ENCODE measurements at places on chromosomes 2 and 18.
A peak's percentile ranks its signal among the peaks of the same experiment; 100 is the strongest.

DNA sequence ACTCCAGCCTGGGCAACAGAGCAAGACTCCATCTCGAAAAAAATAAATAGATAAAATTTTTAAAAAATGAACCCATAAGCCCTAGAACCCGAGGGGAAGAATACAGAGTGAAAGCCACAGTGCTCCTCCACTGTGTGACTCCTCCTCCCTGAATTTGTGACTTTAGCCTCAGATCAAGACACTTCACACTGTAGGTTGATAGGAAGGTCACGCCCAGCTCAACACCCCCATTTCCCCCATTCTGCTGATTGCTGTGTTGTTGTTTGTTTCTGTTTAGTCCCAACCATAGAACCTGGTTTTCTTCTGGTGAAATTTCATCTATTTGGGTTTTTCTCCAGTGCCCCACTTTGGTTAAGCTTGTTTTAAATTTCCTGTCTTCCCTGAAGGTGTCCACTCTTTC lies 102.2 kb downstream of the VIT start:
- DNase-seq = no peak

- no peak for DNase-seq
Observed at GRCh38 chr2:55062754-55063153, 12.5 kb upstream of the RTN4 start.

GRCh38 chr2:202373490-202373889 lies 2.6 kb upstream of the BMPR2 start:
- no peak for DNase-seq

DNA sequence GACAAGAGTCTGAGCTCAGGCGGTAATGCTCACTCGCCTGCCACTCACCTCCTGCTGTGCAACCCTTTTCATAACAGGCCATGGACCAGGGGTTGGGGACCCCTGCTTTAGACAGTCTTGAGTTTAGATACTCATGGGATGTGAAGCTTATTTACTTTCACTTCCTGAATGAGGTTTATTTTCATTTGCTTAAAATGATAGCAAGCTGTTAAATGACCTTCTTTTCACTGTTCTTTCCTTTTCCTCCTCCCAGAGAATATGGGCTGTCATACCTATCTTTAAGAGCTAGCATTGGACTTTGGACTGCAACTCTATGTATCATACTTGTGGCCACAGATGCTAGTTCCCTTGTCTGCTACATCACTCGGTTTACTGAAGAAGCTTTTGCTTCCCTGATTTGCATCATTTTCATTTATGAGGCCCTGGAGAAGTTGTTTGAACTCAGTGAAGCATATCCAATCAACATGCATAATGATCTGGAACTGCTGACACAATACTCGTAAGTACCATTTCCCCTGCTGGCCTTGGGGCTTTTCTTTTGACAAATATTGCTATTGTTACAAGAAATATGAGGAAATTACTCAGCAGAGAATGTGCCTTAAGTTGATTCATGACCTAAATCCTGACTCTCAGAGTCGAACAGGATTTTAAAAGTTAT lies 168.5 kb downstream of the DPP4 start:
- no peak for DNase-seq

- DNase-seq = no peak
Observed at GRCh38 chr2:64649626-64650025, 4.1 kb downstream of the SERTAD2 start.

DNA sequence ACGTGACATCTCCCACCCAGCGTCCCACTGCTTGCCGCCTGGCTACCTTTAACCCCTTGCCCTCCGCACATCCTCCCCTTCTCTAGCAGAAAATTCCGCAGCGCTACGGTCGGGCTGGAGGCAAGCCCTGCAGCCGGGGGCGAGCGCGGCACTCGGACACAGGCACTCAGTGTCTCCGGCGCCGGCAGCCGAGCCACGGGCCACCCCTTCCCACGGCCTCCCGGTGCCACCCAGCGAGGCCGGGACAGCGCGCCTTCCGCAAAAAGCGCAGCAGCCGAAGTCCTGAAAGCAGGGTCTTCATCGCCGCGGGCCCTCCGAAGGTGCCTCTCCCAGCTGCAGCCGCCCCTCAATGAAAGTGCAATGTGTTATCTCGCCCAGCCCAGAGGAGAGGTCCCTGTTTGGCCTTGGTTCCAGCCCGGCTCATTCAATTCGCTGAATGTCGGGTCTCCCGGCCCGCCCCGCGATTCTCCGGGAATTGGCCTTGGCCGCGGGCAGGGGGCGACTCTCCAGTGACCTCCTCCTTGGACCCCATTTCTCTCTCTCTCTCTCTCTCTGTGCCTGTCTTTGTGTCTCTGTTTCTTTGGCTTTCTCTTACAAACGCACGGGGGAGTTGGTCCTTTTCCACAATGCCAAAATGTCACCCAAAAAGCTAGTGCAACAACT lies 1.1 kb downstream of the DLGAP1 start:
- DNase-seq = peak; percentile 25

- no peak for DNase-seq
Observed at GRCh38 chr2:171702781-171703556, 15.7 kb downstream of the DYNC1I2 start.

DNA sequence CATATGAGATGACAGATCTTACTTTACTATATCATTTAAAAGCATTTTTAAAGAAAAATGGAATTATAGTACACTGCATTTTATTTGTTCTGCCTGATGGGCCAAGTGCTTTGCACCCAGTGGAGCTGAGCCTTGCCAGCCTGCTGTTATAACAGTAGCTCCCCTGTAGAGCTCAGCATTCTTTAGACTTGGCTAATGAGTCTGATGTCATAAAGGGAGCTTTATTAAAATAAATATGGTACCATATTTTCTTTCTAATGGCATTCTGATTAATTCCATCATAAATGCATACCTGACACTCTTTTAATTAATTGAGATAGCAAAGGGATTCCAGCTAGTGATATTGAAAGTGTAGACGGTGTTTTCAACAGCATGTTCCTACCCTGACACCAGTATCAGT lies 40.7 kb downstream of the PARD3B start:
- DNase-seq = no peak

- DNase-seq = no peak
Observed at GRCh38 chr2:232491139-232491780, 3.6 kb upstream of the ECEL1 start.

GRCh38 chr2:27710640-27711430 lies 47.1 kb downstream of the SLC4A1AP start:
- DNase-seq = no peak

DNA sequence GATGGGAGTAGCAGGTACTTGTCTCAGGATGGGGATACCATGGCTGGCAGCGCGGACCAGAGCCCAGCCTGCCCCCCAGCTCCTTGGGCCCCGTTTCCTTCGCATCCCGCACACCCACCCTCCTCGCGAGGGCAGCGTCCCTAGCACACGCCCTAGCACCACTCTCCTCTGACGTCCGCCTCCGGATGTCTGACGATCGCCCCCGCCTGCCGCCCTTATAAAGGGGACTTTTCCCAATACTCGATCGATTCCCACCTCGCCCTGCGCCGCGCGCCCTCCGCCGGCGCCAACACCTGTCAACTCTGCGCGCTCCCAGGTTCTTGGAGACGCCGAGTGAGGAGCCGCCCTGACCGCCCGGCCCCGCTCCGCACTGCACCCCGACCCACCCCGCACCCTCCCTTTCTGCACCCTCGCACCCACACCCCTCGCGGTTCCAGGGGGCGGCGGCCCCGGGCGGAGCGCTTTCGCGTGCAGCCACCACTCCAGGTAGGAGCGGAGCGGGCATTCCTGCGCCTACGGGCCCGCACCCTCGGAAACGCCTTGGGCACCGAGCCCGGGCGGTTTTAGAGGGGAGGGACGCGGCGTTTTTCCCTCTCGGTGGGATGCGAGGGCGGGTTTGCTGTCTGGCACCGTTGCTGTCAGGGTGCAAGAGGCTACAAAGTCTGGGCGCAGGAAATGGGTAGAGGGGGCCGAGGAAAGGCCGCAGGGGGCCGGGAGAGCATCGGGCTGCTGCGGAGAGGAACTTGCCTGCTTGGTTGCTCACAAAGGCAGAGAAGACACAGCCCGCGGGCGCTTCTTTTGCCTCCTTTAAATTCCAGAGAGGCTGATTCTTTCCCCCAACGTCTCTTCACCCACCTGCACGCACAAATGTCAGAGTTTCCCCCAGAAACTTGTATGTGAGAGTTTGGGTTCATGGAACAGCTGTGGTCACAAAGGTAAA lies at the start of gene SLC5A7:
Gene SLC5A7 (plus strand): TSS at position 247 of the 940 bp plus-strand sequence. CDS start 1,632 bp downstream, outside the sequence.
- DNase-seq = no peak

- no peak for DNase-seq
Observed at GRCh38 chr2:206408323-206409320, 34.7 kb upstream of the ADAM23 start.

Measured in cerebellum (tissue), 4 donors.